Dermis lymphatic vessel endothelial cell (primary cell): ENCODE measurements at places on chromosomes 3 and 15. TPM values are rescaled to one million over a fixed set of nuclear protein-coding genes. Genes with fewer than 3 reads are reported as not detected.

Gene TRPC1
- 1.6 and 6.2 TPM in 2 replicates for total RNA-seq

Gene IL12A
- total RNA-seq = 0.33 and 0.69 TPM in 2 replicates

Gene MAP2K1
- 27.1 and 28.5 TPM in 2 replicates for total RNA-seq

Gene BRK1
- 150 and 172 TPM in 2 replicates for total RNA-seq

Gene ISLR
- 0.11 and 0.17 TPM in 2 replicates for total RNA-seq

Gene PRTG
- 0.54 and 2.6 TPM in 2 replicates for total RNA-seq

Gene CLDN1
- under 0.01 and 0.22 TPM in 2 replicates for total RNA-seq

Gene GOLGA8S
- under 0.01 TPM in 2 replicates for total RNA-seq

Gene GNAT1
- not detected in 2 replicates for total RNA-seq

Gene PIGX
- total RNA-seq = 46.7 and 50.5 TPM in 2 replicates

Gene TTLL13
- not detected in 2 replicates for total RNA-seq

Gene DMXL2
- 10.1 and 12.6 TPM in 2 replicates for total RNA-seq

Gene AHSG
- total RNA-seq = 0.09 TPM in 1 of 2 replicates, not detected in the other

Gene FBXW12
- total RNA-seq = not detected in 2 replicates

Gene PLXNB1
- total RNA-seq = 12.7 and 17.4 TPM in 2 replicates

Gene MYO5C
- 13.8 and 14.3 TPM in 2 replicates for total RNA-seq

Gene EMC7
- 28.6 and 31.2 TPM in 2 replicates for total RNA-seq

Gene COL7A1
- total RNA-seq = 0.09 and 0.87 TPM in 2 replicates

Gene SHF
- 3.8 and 6.0 TPM in 2 replicates for total RNA-seq

Gene FGF12
- total RNA-seq = 1.4 and 2.8 TPM in 2 replicates

Gene C3orf20
- total RNA-seq = under 0.01 TPM in 2 replicates

Gene NOX5
- under 0.01 and 0.09 TPM in 2 replicates for total RNA-seq

Gene CAMP
- not detected in 2 replicates for total RNA-seq

Gene RETNLB
- total RNA-seq = not detected in 2 replicates

Gene CTXND1
- total RNA-seq = not detected in 2 replicates

Gene COLQ
- 0.43 and 0.98 TPM in 2 replicates for total RNA-seq

Gene GP5
- 0.09 and 0.22 TPM in 2 replicates for total RNA-seq

Gene FAM227B
- total RNA-seq = 2.4 and 4.0 TPM in 2 replicates

Gene C3orf85
- total RNA-seq = not detected in 2 replicates

Gene CD96
- total RNA-seq = under 0.01 TPM in 1 of 2 replicates, not detected in the other

Gene CPNE4
- total RNA-seq = not detected in 2 replicates

Gene KBTBD13
- not detected in 2 replicates for total RNA-seq

Gene CCDC33
- not detected in 2 replicates for total RNA-seq

Gene OSTN
- total RNA-seq = not detected in 2 replicates

Gene EID1
- 163 and 203 TPM in 2 replicates for total RNA-seq

Gene DISP2
- total RNA-seq = under 0.01 and 0.09 TPM in 2 replicates

Gene SHISA5
- total RNA-seq = 54.3 and 62.4 TPM in 2 replicates

Gene SCN11A
- total RNA-seq = under 0.01 and 0.09 TPM in 2 replicates

Gene DAZL
- not detected in 2 replicates for total RNA-seq

Gene CNTN4
- total RNA-seq = 0.17 and 0.33 TPM in 2 replicates

Gene USF3
- 7.0 and 7.2 TPM in 2 replicates for total RNA-seq

Gene DNAJC13
- total RNA-seq = 43.8 and 55.9 TPM in 2 replicates

Gene MYO1E
- 19.0 and 44.1 TPM in 2 replicates for total RNA-seq

Gene CCDC39
- under 0.01 TPM in 1 of 2 replicates, not detected in the other for total RNA-seq

Gene BNC1
- 1.1 and 2.8 TPM in 2 replicates for total RNA-seq

Gene GTF2E1
- 29.3 and 33.3 TPM in 2 replicates for total RNA-seq

Gene FGF7
- 0.11 and 0.17 TPM in 2 replicates for total RNA-seq

Gene MINAR1
- total RNA-seq = 0.77 and 0.87 TPM in 2 replicates

Gene MUC20
- 0.11 and 0.34 TPM in 2 replicates for total RNA-seq

Gene RBMS3
- 33.1 and 37.3 TPM in 2 replicates for total RNA-seq

Gene PRR23E
- total RNA-seq = not detected in 2 replicates

Gene STAB1
- 199 and 423 TPM in 2 replicates for total RNA-seq

Gene LMOD3
- not detected in 2 replicates for total RNA-seq

Gene EPHB3
- total RNA-seq = under 0.01 and 0.09 TPM in 2 replicates

Gene ACAN
- under 0.01 TPM in 2 replicates for total RNA-seq
